Midbrain (tissue), 1 donor: ENCODE measurements at places on chromosomes 13 and 19.

DNA sequence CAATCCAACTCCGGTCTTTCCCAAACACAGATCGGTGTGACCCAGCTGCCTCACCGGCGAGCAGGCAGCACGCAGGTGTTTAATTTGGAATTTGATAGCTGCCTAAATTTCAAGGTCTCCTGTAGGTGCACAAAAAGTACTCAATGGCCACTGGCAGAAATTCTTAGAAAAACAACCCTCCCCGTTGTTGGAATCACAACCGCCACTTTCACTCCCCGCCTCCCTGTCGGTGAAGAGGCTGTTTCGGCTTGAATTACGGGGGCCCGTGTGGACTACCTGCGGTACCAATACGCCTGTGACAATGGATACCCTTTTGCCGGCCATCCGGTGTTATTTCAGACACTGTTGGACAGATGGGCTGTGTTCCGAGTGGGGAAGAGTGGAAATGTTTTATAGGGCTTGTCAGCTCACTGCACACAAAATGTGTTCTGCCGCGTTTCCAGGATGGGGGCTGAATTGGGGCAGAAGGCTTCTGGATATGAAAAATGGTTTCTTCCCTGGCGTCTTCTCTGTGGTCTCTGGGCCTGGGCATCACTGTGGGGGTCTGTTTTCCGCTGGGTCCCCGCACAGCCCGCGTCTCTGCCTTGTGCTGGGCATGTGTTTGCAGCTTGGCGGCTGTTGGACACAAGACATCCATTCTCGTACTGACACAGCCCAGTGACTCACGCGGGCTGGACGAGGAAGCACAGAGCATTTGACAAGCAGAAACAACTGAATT lies 45.4 kb downstream of the ZIC5 start:
- no peak for DNase-seq

DNA sequence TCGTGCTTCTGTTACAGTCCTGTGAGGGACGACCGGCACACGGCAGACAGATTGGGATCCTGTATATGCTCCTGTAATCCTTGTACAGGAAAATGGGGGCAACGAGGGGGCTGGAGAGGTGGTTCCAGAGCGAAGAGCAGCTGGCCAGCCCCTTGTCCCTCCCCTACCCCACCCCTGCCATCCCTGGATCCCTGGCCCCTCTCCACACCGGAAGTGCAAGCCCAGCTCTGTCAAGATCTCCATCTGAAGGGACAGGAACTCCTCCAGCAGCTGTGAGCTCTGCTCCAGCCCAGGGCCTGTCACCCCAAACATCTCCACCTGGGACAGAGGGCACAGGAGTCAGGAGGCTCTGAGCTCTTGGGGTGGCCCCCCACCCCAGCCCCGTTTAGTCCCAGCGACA lies 5.5 kb upstream of the CCER2 start:
- no peak for DNase-seq

GRCh38 chr13:48431431-48431830 lies 18.5 kb upstream of the LPAR6 start:
- peak; percentile 7 for DNase-seq

DNA sequence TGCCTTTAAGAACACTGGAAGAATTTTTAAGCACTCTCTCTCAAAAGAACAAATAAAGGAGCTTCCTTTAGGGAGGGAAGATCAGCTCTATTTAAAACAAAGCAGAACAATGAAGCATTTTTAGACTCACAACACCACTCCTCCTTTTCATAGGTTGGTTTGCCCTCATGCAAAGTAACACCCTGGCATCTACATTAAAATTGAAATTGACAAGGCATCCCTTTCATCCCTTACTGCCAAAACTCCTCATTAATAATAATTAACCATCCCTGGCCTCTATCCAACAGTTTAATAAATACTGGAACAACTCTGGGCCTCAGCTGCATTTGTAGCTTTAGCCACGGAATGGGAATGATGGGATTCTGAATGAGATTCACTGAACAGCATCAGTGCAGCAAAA lies 929.1 kb downstream of the PCDH9 start:
- DNase-seq, result peak; percentile 26

GRCh38 chr19:35208121-35208520 lies 20.4 kb downstream of the FAM187B start:
- DNase-seq, result no peak

DNA sequence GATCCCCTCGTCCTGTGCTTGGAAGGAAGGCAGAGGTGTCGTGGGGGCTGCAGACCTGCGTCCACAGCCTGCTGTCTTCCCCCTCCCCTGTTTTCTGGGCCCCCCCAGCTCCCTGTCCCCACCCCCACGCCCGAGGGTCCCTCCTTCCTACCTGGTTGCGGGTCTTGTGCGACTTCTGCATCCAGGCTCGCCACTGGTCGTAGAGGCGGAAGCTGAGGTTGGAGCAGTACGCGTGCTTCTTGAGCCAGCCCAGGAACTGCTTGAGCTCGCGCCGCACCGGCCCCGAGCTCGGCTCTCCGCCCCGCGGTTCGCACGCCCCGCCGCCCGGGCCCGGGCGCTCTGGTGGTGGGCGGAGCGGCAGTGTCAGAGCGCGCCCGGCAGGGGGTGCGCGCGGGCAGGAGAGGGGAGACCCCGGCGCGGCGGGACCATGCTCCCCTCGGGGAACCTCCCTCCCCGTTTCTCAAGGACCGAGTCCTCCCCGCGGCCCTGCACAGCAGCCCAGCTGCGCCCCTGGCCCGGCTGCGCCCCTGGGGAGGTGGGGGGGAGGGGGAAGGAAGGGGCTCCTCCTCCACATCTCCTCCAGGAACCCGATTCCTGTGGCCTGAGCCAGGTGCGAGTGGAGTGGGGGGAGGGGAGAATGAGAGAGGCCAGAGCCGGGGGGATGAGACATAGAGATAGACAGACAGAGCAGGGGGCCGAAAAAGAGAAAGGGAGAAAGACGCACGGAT lies 5.7 kb downstream of the REX1BD start:
- DNase-seq, result peak; percentile 75

- no peak for DNase-seq
Measured at GRCh38 chr19:50500753-50501151, 10.2 kb downstream of the JOSD2 start.

DNA sequence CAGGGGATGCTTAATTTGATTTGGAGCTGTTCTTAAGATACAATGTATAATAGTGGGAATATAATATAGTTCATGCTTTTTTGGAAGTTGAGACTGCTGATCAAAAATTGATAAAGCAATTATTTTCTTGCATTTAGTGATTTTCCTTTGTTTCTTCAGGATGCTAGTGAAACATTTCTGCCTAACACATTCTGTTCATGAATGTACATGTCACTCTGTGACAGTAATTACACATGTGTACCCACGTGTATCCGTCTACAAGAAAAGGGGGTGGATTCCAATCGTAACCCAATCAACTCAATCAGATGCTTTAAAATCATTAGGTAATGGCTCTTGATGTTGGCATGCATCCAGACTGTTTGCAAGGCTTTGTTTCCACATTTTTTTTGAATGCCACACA lies 5.0 kb upstream of the FRY start:
- no peak for DNase-seq

GRCh38 chr19:41397086-41398049 lies at the start of the genes BCKDHA and EXOSC5:
BCKDHA (plus strand) TSS chr19:41397818; CDS start chr19:41397828, 10 bp downstream.
EXOSC5 (minus strand) TSS chr19:41397359; CDS start chr19:41397328, 31 bp downstream.
- peak; percentile 99 for DNase-seq

DNA sequence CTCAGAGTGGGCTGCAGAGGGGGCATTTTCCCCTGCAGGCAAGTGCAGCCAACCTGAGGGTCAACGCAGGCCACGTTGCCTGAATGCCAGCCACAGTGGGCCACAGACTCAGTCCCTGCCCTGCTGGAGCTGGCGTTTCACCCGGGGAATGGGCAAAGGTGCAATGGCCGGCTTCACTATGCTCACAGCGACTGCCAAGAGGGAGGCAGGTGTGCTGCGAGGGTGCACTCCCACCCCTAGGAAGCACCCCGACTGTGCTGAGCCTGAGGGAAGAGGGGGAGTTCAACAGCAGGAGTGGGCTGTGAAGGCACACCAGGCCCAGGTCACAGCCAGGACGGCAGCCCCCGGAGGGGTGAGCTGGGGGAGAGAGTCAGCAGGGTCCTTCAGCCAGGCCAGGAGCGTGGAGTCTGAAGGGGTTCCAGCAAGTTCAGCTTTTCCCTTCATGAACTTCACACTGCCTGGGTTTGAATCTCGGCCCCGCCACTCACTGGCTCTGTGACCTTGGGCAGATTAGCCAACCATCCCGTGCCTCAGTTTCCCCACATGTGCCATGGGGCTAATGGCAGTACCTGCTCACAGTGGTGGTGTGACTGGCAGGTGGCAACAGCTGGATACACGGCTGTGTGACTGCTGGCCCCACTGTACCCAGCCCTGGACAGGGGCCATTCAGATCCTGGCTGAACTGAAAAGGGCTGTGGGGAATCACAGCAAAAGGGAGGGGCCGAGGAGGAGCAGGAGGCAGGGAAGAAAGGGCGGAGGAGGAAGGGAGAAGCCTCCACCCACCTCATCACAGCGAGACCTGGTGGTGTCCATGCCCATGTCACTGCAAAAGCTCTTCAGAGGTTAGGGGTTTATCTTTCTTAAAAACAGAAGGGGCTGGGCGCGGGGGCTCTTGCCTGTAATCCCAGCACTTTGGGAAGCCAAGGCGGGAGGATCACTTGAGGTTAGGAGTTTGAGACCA lies 7.6 kb downstream of the TRAPPC6A start:
- DNase-seq, result no peak

GRCh38 chr13:44437356-44438233 lies 64.0 kb downstream of the SERP2 start:
- peak; percentile 76 for DNase-seq

DNA sequence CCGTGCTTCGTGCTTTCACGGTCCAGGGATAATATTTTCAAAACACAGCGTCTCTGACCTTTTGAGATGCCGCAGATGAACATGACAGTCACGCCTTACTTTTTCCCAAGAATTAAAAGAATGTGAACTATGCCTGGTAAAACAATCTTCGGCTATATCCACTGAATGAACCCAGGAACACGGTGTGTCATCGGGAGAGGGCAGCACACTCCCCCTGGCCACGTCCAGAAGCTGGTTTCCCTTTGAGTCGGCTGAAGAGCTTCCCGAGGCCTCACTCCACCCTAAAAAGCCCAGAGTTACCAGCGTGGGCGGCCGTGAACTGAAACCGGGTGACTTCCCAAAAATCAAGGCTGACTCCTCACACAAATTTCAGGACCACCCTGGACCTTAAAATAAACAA lies 22.9 kb upstream of the SHISA2 start:
- no peak for DNase-seq

DNA sequence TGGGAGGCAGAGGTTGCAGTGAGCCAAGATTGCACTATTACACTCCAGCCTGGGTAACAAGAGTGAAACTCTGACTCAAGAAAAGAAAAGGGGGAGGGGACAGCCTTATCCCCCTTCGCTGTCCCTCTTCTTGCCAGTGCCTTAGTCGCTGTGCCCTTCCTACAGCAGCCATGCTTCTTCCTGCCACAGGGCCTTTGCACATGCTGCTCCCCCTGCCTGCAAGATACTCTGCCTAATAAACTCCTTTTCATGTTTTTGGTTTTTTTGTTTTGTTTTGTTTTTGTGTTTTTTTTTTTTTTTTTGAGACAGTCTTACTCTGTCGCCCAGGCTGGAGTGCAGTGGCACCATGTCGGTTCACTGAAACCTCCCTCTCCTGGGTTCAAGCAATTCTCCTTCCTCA lies 21.4 kb downstream of the NWD1 start:
- DNase-seq, result no peak

DNA sequence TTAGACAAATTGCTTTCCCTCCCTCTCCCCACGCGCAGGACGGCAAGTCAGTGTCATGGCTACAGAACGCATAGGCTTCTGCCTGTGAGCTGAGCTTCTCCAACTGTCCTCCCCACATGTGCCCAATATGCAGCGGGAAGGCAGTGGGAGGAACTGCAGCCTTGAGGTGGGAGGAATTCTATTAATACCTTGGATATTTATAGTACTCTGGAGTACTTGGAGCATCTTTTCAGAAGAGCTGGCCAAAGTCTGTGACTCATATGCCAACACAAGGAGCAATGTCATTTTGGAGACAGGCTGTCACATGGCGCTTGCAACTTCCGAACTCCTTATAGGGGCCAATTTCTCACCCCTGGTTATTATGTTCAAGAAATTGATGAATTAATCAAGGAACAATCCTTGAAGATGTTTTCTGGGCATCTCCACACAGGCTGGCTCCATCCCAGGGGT lies 245.0 kb upstream of the SERP2 start:
- DNase-seq, result no peak

- no peak for DNase-seq
Measured at GRCh38 chr13:100140441-100140840, 51.5 kb downstream of the PCCA start.

- no peak for DNase-seq
Measured at GRCh38 chr13:44112700-44113329, 233.1 kb downstream of the LACC1 start.

- peak; percentile 50 for DNase-seq
Measured at GRCh38 chr19:41957838-41958366, 1.2 kb downstream of the RABAC1 start.

DNA sequence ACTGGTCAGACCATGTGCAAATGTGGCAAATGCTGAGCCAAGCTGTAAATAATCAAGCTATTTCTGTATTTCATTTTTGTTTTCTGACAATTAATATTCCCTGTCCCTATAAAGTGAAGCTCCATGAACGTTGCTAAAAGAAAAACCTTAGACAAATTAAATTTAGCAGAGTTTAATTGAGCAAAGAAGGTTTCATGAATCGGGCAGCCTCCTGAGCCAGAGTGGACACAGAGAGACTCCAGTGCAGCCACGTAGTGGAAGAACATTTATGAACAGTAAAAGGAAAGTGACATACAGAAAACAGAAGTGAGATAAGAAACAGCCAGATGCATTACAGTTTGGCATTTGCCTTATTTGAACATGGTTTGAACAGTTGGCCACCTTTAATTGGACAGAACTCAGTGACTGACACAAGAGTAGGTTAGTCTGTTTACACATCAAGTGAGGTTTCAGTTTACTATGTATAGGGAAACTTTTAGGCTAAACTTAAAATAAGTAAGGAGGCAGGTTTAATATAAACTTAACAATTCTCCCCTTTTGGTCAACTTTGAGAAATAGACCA lies 69.7 kb downstream of the UFM1 start:
- no peak for DNase-seq

- DNase-seq, result no peak
Measured at GRCh38 chr13:67632590-67632989, 402.5 kb upstream of the PCDH9 start.
